ENCODE measurements at places on chromosomes 2 and 18.

DNA sequence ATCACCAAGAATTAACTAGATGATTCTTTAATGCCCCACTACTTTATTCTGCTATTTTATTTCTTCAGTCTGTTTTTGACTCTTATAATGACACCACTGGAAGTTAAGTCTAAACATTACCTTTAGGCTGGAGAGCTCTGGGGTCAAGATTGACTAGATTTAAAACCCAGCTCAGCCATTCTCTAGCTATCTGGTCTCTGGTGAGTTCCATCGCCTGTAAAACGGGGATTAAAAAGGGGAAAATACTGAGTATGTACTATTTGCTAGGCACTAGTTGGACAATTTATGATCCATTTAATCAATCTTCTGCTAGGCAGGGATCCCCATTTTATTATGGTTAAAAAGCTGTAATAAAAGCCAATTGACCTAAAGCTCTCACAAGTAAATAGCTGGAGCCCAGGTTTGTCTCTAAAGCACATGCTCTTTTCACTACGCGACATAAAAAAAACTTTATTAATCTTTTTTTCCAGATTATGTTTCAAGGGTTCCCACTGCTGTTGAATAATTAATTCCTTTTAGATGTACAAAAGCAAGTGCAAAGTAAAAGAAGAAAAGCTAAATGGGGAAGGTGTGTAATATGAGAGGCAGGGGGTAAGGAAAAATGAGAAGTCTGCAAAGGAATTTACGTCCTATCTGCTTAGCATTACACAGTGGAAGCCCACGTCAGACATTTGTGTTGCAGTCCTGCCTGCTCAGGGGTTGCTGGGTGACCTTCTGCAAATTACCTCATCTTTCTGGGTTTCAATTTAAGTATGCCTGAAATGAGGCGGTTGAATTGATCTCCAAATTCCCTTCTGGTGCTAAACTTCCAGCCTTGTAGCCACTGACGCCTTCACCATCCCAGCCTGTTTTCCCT, 918 bp upstream of the NABP1 start:
- peak; percentile 59 for DNase-seq

GRCh38 chr2:31511376-31511775, 69.4 kb downstream of the SRD5A2 start:
- DNase-seq = no peak

- peak; percentile 21 for DNase-seq
Observed at GRCh38 chr2:101873543-101873942, 118.2 kb upstream of the IL1R2 start.

GRCh38 chr2:177072090-177072489, 140.5 kb upstream of the HNRNPA3 start:
- DNase-seq = peak; percentile 47

GRCh38 chr2:215451012-215451756, 15.3 kb upstream of the FN1 start:
- DNase-seq = no peak

DNA sequence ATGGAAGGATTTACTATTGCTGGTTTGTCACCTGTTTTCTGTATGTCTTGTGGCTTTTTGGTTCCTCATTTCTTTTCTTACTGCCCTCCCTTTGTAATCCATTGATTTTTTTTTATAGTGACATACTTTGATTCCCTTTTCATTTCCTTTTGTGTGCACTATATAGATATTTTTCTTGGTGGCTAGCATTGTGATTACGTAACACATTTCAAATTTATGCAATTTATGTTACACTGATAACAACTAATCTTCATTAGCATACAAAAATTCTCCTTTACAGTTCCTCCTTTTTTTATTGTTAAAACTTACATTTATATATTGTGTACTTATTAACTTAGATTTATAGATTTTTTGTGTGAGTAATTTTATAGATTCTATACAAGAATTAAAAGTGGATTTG, 80.6 kb downstream of the OTX1 start:
- no peak for DNase-seq

GRCh38 chr2:31812051-31812798, 198.6 kb downstream of the MEMO1 start:
- no peak for DNase-seq

- DNase-seq = no peak
Observed at GRCh38 chr2:196162586-196163175, 8.7 kb downstream of the STK17B start.

DNA sequence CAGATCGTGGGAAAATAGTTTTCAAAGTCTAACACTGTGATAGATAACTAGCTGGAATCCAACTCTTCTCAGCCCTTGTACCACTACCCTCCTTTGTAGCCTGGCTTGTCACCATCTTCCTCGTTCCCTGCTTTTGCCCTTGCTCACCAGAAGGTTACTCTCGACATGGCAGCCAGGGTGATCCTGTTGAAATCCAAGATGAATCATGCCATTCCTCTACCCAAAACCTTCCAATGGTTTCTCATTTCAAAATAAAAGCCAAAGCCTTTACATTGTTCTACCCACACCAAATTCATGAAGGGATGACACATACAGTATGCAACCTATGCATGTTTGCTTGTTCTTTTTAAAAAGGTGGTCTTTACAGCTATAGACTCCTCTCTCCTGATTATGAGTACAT, 45.7 kb downstream of the STAT4 start:
- DNase-seq = no peak

GRCh38 chr2:168895771-168896170, 5.3 kb upstream of the G6PC2 start:
- no peak for DNase-seq

DNA sequence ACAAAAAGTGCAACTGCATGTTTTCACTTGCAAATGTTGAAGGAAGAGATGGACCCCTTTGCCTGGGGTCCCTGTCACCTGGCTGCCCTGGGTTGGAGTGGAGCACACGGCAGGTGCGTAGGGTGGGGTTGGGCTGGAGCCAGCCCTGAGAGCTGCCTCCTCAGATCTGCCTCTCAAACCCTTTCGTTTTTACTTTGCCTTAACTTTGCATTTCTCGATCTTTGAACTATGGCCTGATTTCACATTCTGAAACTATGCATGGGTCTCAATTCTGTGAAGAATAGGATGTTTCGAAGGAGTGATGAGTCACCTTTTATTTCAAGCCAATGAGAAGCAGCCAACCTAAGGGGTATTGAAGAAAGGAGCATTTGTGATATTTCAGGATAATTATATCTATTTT, 132.8 kb downstream of the ACOXL start:
- DNase-seq = no peak

DNA sequence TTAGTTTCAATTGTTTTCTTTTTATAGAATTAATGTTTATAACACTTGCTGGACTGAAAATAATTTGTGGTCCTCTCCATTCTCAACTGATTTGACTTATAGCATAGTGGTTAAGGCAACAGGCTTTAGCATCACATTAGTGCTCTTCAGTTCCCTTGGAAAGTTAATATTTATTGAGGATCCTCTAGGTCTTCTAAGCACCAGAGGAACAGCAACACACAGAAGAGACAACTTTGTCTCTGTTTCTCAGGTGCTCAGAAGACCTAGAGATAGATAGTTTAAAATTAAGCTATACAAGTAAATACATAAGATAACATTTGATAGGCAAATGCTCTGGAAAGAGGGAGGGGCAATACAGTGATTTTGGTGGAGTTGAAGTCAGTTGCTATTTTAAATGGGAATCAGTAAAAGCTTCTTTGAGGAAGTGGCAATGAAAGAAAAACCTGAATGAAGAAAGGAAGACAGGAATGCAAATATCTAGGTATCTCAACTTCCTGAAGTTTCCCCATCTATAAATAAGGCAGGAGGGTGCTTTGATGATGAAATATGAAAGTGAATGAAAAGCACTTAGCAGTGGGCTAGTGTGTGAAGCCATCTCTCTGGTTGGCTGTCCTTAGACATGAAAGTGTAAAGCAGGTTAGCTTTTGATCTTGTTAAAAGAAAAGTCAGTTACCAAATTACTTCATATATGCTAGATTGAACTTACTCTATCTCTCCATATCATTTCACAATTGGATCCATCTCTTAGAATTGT, 7.9 kb downstream of the NEUROD1 start:
- DNase-seq = peak; percentile 62

DNA sequence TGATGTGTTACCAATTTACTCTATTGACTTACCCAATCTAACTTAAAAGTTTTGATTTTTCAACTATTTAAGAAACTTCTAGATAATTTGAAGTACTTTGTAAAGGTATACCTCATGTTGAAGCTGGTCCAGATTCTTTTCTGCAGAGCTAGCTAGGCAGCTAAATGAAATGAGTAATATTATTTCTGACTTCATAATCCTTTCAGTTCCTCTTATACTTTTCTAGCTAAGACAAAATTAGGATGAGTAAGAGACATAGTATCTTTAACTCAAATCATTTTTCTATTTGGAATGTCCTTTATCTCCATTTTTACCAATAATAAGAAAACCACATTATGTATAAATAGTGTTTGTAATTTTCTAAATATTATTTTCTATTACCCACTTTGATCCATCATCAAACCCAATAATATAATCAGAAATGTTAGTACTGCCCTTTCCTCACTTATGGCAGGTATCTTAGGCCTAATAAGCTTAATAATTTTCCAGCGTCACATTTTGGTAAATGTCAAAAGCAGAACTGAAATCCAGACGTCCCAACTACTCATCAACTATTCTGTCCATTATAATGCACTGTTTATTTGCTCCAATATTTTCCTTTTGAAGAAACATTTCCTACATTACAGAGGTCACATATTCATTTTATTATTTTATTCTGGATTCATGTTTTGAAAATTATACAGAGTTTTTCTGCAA, 456.6 kb downstream of the THSD7B start:
- DNase-seq = no peak

GRCh38 chr2:36425608-36426355, 70.2 kb downstream of the CRIM1 start:
- DNase-seq = no peak

DNA sequence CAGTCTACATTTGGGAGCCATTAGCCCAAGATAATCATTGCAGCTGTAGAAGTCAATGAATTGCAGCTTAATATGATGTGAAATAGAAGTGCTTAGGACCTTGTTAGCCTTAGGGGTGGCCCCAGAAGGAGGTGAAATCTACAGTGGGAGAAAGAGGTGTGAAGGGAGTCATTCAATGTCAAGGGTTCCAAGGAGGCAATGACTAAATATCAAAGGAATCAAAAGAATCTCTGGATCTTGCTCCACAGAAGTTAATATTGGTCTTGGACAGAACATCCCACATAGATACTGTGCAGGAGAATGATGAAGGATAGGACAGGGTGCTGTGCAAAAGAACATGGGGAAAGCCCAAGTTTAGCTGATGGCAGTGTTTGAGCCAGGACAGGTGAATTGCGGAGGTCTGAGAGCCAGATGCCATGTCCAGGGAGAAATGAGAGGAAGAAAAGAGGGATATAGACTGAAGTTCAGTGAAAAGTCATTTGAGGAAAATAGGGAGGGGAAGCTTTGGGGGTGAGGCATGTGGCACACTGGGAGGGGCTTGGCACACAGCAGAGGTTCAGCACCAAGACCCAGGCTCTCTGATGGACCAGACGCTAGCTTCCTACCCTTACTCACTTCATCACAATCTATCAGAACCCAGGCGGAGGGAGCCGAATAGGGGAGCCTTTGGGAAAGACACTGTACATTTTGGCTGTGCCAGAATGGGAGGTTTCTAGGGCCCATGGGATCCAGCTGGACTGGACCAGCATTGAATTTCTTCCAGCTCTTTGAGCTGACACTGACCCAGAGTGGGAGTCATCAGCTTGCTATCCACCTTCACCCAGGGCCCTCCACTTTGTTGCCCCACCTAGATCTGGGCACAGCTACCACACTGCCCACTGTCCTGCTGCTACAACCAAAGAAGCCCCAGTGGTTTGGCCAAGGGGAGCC, 2.2 kb downstream of the IL1F10 start:
- DNase-seq = no peak

- DNase-seq = peak; percentile 26
Observed at GRCh38 chr2:206323486-206323885, 49.0 kb downstream of the ZDBF2 start.

DNA sequence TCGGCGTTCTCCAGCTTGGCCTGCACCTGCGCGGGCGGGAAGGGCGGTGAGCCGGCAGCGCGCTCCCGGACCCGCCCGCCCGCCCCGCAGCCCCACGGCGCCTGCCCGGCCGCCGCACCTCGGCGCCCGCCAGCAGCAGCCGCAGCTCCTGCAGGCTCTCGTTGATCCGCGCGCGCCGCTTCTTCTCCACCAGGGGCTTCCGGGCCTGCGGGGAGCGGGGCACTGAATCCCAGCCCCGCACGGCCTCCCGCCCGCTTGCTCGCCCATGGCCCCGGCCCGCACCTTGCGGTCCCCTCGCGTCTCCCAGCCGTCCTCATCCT, 335 bp downstream of the HES6 start:
- DNase-seq = no peak

DNA sequence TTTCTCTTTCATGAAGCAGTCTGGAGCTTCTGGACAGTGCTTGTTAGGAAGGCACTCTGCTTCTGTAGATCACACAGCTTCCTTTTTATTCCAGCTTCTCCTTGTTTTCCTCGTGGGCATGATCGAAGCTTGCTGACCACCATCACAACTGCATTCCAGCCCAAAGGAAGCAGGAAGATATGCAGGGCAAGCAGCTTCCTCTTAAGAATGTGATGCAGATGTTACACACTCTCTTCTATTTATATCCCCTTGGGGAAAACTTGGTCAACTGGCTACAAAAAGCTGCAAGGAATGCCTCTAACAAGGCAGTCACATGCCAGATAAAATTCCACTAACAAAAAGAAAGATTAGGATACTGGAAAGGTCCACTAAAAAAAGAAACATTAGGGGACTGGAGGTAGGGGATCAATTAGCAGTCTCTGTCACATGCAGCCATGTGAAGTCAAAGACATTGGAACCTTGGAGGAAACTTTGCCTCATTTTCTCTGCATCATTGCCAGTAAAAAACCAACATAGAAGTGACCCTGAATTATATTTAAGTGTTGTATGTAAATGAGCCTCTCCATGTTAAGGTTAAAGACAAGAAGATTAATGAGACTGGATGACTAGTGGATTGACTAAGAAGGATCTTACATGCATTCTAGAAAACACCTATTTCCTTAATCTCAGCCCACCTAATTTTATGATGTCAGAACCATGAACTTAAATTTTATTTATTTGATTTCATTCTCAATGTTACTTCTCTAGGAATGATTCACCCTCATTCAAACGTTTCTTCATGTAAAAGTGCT, 98.3 kb downstream of the NAB1 start:
- DNase-seq = no peak

DNA sequence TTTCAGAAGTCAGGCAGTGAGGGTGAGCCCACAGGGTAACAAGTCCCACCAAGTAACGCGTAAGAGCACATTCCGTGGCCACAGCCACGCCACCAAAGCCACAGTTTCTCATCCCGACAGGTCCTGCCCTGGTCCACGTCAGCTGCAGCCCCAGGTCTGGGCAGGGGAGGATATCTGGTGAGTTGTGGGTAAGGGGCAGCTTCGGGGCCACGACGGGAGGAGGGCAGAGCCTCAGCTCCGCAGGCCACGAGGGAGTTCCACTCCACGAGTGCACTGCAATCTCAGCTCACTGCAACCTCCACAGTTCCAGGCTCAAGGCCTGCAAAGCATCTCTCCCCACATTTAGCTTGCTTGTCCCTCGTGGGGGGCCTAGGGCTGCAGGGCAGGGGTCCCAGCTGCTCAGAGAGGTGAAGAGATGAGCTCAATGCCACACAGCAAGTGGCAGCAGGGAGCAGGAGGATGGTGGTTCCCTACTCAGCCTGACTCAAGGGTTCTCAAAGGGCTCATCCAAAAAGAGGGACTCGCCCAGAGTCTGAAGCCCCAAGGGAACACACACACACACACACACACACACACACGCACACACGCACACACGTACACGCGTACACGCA, 12.5 kb downstream of the SNORC start:
- DNase-seq = no peak

- no peak for DNase-seq
Observed at GRCh38 chr2:229728370-229728769, 14.0 kb upstream of the DNER start.

GRCh38 chr18:35060122-35060815, 19.1 kb downstream of the MAPRE2 start:
- peak; percentile 60 for DNase-seq

All from NCI-H82 (cell line).